Hematopoietic multipotent progenitor cell (in vitro differentiated cells): ENCODE measurements at places on chromosomes 6 and 20.

- DNase-seq = no peak
Observed at GRCh38 chr6:68054756-68055155, 580.3 kb upstream of the ADGRB3 start.

GRCh38 chr6:43268355-43268700 lies 25.0 kb downstream of the TTBK1 start:
- no peak for DNase-seq

- DNase-seq = peak; percentile 96
Observed at GRCh38 chr6:137866914-137867684, at the start of gene TNFAIP3. TSS of gene TNFAIP3 (plus strand) at chr6:137867259. CDS start at chr6:137871228, 3,969 bp downstream.

GRCh38 chr6:155455766-155456165 lies at the start of gene NOX3:
TSS of gene NOX3 (minus strand) at chr6:155455839. CDS start at chr6:155455800, 39 bp downstream.
- DNase-seq = no peak

DNA sequence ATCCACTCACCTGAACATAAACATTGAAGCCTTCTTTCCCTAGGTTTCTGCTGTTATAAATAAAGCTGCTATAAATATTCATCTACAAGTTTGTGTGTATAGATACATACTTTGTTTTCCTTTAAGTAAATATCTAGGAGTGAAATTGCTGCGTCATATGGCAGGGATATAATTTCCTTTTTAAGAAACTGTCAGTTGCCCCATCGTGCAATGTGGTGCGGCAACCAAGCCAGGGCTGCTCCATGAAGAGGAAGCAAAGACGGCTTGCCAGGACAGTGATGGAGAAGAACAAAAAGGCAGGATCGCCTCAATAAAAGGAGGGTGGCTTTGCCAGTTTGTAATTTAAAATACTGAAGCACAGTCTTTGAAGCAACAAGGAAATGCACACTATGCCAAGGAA lies 36.6 kb downstream of the CITED2 start:
- no peak for DNase-seq

- no peak for DNase-seq
Observed at GRCh38 chr6:43242908-43243663, at the start of gene TTBK1. TSS of gene TTBK1 (plus strand) at chr6:43243481. CDS start at chr6:43246661, 3,180 bp downstream.

- peak; percentile 47 for DNase-seq
Observed at GRCh38 chr6:44096612-44097011, 30.6 kb downstream of the MRPL14 start.

DNA sequence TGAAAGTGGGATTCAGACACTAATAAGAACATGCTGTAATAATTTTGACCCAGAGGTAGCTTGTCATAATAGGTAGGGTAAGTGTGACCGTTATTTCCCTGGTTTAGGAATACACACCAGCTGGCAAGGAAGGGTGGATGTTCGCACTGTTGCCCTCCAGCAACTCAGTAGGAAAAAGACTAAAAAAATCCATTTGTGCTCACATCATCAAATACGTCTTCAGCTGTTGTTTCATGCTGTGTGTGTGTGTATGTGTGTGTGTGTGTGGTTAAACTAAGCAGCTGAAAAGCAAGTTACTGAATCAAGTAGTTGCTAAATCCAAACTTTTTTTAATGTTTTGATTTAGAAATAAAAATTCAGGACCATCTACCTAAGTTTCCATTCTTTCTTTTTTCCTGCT lies 218.7 kb downstream of the TRDN start:
- DNase-seq = no peak

DNA sequence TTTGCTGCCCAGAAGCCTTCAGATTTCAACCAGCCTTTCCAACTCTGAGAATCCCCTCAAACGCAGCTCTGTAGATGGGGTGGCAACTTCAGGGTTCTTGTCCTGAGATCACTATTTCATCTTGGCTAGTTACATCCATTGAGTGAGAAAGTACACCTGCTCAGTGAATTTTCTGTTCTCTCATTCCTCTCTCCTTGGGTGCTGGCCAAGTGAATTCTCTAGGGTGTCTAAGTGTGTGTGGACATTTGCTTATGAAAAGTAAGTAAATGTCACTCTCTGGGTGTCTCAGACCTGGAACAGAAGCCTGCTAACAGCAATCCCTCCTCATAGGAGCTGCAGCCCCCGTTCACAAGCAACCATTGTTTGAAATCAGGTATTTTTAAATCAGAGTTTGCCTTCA lies 3.8 kb downstream of the RIN2 start:
- no peak for DNase-seq

DNA sequence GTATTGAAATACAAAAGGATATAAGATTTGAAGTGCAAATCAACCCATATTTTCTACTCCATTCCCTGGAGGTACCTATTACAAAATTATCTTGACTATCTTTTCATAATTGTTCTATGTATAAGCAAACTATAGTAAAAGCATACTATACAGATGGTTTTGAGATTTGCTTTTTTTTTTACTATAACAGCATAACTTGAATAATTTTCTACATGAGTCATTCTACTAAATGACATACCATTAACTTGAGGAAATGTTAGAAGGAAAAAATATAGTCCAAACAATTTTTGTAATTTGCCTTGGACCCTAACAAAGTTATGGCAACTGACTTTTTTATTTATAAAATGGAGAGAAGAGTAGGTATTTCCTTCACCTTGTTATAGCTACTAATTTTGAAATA lies 472.7 kb downstream of the PKHD1 start:
- DNase-seq = no peak

DNA sequence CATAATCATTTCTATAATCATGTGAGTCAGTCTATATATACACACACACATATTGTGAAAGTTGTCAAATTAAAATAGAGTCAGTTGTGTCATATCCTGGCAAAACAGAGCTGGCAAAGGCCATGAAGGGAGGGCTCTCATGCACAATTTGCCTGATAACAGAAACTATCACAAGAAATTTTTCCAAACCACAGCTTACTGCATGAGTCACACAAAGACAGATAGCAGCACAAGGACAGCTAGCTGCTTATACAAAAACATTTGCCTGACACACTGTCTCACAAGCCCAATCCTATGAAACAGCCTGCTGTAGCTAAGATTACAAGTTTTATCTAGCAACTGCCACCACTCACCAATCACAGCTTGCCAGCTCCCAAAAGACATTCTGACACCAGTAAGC lies 848.5 kb upstream of the MAN1A1 start:
- no peak for DNase-seq

DNA sequence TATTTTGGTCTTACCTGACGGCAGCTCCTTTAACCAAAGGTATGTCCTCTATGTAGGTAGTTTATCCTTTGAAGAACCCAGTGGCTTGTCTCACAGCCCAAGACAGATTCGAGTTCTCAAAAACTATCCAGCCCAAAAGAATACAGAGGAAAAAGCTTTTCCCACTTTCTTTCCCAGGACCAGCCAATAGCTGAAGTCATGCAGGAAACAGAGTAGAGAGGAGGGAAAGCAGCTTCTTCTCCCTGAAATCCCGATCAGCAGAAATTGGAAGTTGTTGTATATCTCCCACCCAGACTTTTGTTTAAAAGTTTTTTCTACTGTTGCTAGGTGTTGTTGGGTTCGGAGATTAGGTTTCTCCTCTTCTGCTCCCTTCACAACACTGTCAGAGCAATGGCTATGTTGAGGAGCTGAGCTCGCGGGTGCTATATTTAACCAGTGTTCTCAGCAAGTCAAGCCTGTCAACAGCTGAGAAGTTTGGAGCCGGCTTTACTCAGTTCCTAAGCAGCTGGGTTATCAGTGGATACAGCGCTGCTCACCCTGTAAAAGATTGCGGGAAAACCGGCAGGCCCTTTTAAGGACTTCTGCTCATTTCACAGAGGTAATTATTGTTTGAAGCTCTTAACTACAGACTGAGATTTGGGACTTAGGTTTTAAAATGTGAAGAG lies at the start of gene FILIP1:
Gene FILIP1 (minus strand): TSS at position 401 of the 665 bp plus-strand sequence. CDS start 78,828 bp downstream, outside the sequence.
- no peak for DNase-seq

- DNase-seq = peak; percentile 38
Observed at GRCh38 chr6:14664112-14664601, 546.6 kb downstream of the CD83 start.

DNA sequence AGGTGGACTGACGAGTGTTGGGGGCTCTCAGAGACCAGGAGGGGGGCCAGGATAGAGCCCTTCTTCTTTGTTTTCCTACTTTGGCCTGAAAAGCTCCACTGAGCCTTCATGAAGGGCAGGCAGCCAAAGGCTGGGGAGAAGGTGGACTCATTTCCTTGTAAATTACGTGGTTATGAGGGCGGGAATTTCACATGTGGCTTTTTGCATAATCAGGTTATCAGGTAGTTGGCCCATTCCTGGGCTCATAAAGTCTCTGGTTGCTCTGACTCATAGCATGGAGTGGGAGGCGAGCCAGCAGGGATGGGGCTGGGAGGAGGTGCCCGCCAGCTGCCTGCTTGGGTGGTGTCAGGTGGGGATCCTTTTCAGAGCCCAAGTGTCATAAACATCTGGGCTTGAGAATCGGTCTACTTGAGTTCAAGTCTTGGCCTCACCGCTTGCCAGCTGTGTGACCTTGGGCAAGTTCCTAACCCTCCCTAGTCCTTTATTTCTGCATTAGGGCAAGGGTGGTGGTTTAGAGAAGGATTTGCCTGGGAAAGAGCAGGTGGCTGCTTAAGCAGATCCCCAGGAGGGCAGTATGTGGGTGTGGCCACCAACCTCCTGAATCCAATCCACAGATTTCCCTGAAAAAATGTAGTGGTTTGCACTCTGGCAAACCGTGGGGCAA lies 26.5 kb upstream of the RNF24 start:
- no peak for DNase-seq

GRCh38 chr20:19382386-19383340 lies 170.2 kb downstream of the SLC24A3 start:
- DNase-seq = peak; percentile 44

DNA sequence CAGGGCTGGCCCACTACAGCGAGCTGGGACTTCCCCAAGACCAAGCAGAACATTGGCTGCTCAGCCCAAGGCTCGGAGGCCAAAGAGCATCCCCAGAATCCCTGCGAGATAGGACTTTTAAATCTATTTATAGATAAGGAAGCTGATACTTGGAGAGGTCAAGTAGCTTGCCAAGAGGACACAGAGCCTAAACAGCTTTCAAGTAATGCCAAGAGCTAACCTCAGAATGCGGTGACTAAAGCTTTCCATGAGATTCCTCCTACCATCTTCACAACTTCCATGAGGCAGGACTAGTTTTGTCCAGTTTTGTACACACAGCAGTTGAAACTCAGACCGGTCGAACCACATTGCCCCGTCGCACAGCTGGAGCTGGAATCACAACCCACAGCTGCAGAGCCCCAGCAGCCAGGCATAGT lies 168.1 kb upstream of the TOP1 start:
- no peak for DNase-seq

GRCh38 chr6:55943329-55943728 lies 67.9 kb upstream of the BMP5 start:
- DNase-seq = no peak

GRCh38 chr6:2952557-2953095 lies 18.7 kb downstream of the SERPINB6 start:
- no peak for DNase-seq

- DNase-seq = no peak
Observed at GRCh38 chr20:11718474-11719094, 199.1 kb upstream of the BTBD3 start.

DNA sequence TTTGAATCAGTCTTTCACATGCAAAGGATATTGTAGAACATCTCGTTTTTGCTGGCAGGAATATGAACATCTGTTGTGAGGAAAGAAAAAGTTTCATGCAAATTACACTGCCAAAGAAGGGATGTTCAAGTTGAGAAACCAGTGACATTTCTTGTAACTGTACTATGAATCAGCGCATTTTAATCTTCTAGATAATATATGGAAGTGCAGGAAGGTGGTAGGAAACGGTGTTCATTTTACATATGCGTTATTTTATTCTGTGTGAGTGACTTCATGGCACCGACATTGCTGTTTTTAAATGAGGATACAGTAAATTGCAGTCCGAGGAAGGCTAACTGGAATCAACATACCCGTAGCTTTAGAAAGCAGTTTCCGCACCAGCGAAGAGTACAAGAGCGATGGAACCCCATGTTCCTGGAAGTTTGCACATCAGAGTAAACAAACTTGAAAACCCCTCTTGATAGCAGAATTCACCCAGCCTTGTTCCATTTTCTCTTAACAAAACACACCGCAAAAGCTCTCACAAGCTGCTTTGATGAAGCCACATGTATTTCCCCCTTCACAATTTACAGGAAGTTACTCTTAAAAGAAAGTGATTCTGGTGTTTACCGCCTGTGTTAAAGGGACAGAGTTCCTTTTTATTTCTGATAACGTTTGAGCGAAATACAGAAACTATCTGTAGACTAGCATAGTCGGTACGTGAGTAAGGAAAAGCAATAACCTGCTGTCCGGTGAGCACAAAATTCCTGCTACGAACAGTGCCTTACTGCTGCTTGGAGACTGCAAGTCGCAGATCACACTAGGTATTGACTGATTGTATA lies 11.5 kb downstream of the PRDM1 start:
- DNase-seq = peak; percentile 78

DNA sequence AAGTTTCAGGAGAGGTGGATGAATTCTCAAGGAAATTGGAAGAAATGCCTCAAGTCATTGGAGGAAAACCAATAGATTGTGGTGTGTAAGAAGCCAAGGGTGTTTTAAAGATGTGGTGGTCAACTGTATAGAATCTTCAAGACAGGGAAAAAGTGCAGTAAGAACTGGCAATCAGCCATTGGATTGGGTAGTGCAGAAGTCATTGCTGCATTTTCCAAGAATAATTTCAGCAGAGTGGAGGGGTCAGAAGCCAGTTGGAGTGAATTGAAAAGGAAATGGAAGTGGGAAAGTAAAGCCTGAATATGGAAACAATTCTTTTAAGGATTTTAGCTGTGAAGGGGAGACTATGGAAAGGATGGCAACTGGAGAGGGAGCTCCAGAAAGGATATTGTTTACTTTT lies 128.2 kb upstream of the TMEM170B start:
- DNase-seq = no peak

DNA sequence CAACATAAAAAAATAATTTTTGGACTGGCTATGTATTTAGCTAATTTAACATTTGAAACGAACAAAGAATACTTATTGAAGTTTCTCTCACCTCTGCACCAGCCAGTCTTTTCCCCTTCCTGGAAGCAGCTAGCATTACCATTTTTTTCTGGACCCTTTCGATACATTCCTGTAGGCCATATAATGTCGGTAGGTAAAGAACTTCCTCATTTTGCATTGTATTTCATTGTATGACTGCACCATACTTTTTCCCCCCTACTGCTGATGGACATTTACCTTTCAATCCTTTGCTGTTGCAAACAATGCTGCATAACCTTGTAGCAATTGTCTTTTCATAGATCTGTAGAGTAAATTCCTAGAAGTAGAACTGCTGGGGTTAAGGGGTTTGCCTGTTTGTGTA lies 17.6 kb downstream of the CBFA2T2 start:
- peak; percentile 22 for DNase-seq

DNA sequence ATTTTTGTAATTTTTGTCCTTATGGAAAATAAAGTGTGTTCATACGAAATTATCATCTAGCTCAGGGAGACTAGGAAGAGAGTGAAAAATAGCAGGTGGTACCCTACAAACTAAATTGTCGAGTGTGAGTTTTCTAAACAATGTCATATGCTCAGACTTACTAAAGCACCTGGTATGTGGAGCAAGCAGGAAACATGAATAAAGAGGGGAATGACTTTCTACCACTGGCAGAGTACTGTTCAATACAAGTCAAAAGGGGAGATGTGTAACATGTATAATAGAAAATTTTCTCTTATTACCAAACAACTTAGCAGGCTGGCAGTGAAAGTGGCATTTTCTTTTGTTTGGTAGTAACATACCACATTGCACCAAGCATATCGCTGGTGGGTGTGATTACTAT lies 36.1 kb downstream of the CTNNBL1 start:
- no peak for DNase-seq
